ENCODE measurements at places on chromosomes 6 and 20.

DNA sequence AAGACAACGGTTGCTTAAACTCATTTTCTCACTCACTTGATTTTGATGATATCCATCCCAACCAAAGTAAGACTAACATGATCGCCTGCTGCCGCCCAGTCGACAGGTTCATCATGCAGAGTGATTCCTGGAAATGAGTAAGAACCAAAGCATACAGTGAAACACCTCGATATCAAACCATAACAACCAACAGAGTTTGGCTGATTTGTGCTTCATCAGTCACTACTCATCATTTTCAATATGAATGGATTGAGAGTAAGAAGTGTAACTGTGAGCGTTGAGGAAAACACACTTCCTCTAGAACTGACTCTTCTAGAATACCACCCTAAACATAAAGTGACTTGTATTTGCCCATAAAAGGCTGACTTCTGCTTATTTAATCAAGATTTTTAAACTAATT is 29.2 kb upstream of the ALDH8A1 start:
- no peak for DNase-seq

DNA sequence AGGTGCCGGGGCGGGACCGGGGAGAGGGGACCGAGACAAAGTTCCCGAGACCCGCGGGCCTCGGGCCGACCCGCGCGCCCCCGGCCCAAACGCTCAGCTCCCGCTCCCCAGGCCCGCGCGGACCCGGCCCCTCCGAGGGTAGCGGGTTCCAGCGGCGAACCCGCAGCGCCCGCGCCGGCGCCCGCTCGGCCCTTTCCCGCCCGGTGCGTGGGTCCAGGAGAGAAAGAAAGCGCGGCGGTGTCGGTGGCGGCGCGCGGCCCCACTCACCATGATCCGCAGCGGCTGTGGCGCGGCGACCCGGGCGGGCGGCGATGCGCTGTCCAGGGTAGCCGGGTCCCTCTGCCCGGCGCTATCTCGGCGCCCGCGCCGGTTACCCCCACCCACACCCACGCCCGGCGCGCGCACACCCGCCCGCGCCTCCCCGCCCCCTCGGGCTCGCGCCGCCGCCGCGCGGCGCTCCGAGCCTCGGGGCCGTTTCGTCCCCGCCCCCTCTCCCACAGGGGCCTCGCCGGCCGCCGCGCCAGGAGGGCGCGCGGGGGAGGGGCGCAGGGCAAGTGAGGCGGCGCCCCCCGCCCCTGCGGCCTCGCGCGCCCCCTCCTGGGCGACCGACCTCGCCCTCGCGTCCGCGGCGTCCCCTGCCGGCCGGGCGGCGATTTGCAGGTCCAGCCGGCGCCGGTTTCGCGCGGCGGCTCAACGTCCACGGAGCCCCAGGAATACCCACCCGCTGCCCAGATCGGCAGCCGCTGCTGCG is at the start of gene ELOVL2:
TSS of gene ELOVL2 (minus strand) at position 345 of the 751 bp plus-strand sequence. CDS start at position 270, 75 bp downstream.
- peak; percentile 16 for DNase-seq

GRCh38 chr20:16007164-16007563 is 566.1 kb downstream of the KIF16B start:
- DNase-seq = no peak

GRCh38 chr6:134097114-134097707 is 44.8 kb upstream of the SLC2A12 start:
- DNase-seq = peak; percentile 63

- no peak for DNase-seq
Observed at GRCh38 chr6:154352898-154353585, 3.6 kb downstream of the IPCEF1 start.

GRCh38 chr6:51494342-51494741 is 593.1 kb downstream of the PKHD1 start:
- DNase-seq = no peak
